WTC11 (cell line): ENCODE measurements at places on chromosomes 16 and 17.

DNA sequence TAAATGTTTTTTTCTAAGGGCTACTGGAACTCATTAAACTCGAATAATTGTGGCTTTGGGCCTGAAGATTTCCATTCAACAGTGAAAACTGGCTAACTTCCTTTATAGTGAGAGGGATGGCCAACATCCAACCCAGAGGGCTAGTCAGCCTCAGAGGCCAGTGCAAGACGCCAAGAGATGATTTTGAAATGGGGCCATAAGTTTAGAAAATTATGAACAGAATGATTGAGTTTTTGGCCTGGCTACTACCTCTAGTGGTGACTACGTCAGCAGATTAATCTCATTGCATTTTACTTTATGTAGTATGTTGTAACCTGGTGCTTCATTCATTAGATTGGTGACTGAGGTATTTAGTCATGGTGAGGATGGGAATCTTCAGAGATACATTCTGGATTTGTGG is 28.4 kb downstream of the HAPSTR1 start:
- no peak for DNase-seq

GRCh38 chr16:67241008-67241900 is 6.0 kb downstream of the FHOD1 start:
- no peak for DNase-seq

DNA sequence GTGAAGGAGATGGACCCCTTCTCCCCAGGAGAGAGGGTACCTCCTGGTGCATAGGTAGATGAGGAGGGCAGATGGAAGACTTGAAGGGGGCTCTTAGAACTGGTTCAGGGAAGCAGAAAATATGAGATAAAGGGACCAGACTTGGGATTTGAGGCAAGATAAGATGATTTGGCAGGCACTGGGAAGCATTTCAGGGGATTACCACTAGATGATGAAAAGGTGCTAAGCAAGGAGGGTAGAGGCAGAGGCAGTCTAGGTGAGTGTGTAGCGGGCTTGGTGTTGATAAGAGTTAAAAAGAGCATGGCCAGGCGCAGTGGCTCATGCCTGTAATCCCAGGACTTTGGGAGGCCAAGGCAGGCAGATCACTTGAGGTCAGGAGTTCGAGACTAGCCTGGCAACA is 14.4 kb downstream of the SLC9A5 start:
- no peak for DNase-seq

DNA sequence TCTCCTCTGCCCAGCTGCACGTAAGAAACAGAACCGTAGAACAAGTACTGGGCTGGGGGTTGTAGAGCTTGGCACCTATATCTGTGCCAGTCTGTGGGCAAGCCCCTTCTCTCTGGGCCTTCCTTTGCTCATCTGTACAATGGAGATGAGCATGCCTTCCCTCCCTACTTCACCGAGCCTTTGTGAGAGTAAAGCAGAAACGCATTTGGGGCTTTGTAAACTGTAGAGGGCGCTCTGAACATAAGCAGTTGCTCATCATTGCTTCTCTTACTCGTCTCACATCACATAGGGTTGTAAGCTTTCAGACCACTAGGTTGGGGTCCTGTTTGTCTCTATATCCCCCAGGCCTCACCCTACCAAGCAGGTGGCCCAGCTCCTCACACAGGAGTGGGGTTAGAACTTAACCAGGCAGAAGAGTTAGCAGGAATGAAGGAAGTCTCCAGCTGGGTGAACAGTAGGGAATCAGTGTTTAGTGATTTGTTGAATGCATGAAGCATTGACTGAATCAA is 15.1 kb downstream of the SAMD14 start:
- DNase-seq, result peak; percentile 55

GRCh38 chr16:56916571-56917403 is 15.2 kb upstream of the HERPUD1 start:
- no peak for DNase-seq

GRCh38 chr17:45316434-45317110 is at the start of gene MAP3K14:
TSS of gene MAP3K14 (minus strand) at chr17:45317020. CDS start at chr17:45290745, 26,275 bp downstream.
- peak; percentile 69 for DNase-seq

DNA sequence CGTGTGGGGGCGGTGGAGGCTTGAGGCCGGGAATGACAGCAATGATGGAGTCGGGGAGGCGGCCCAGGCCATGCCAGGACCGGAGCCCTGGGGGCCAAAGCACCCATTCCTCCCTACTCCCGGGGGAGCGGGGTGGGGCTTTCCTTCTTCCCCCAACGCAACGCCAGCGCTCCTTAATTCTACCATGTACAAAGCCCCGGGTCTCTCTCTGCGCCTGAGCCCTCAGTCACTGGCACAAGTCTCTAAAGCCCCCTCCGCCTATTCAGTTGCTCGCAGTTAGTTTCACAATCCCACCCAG is 245 bp upstream of the RNF227 start:
- no peak for DNase-seq

DNA sequence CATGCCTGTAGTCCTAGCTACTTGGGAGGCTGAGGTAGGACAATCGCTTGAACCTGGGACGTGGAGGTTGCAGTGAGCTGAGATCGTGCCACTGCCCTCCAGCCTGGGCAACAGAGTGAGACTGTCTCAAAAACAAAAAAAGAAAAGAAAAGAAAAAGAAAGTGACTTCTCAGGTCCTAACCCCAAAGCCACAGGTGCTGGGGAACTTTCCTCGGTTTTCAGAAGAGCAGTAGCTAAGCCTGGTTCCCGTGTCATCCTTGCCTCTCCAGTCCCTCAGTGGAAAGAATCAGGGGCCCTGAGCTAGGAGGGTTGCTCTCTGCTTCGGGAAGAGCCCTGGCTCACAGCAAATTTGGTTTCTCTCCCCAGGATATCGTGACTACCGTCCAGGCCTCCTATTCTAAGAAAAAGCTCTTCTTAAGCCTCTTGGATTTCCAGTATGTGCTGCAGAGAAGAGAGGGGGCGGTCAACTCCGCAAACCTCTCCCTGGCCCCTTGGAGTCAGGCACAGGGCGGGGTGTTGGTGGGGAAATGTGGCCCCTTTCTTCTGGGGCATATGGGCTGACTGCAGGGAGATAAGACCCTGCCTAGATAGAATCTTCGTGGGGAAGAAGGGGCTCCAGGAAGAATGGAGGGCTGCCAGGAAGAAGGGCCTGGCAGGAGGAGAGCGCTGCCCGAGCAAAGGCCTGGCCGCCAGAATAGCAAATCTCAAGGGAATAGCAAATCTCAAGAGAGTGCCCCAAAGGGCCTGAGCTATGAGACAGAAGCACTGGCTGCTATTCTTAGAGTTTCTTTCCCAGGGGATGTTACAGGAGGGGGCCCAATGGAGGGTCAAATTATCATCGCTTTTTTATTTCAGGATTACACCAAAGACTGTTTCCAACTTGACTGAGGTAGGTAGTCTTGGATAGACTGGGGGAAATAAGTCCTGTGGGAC is 8.3 kb upstream of the NLRC5 start:
- no peak for DNase-seq
